Heart right ventricle (tissue), 16 donors: ENCODE measurements at places on chromosomes 13 and 19.
A peak's percentile ranks its signal among the peaks of the same experiment; 100 is the strongest.

DNA sequence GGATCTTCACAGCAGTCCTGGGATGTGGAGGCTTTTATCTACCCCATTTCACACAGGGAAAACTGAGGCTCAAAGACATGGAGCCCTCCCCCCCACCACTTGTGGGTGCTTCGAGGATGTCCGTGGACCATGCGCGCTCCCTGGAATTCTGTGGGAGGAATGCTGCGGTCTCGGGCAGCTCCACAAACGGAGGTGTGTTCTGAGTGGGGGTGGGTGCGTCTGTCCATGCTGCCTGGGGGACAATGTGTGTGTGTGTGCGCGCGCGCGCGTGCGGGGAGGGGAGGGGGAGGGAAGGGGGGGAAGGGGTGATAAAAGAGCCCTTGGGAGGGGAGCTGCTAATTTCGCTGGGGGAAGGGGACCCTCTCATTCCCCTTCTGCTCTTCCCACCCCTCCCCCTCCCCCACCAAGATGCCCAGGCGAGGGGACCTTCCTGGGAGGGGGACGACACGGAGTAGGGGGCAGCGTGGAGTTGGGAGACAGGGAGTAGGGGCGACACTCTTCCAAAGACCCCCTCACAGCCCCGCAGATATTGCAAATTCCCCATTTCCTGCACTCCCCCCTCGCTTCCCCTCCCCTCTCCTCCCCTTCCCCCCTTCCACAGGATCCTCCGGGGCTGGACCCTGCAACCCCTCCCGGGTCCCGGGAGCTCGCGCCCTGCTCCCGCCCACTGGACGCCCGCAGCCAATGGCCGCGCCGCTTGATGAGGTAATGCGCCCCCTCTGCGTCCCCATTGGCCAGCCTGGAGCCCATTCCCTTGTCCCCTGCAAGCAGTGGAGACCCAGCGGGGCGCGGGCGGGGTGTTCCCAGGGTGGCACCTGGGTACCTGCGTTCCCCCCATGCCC is 18.9 kb upstream of the ZNRF4 start:
- DNase-seq = no peak

DNA sequence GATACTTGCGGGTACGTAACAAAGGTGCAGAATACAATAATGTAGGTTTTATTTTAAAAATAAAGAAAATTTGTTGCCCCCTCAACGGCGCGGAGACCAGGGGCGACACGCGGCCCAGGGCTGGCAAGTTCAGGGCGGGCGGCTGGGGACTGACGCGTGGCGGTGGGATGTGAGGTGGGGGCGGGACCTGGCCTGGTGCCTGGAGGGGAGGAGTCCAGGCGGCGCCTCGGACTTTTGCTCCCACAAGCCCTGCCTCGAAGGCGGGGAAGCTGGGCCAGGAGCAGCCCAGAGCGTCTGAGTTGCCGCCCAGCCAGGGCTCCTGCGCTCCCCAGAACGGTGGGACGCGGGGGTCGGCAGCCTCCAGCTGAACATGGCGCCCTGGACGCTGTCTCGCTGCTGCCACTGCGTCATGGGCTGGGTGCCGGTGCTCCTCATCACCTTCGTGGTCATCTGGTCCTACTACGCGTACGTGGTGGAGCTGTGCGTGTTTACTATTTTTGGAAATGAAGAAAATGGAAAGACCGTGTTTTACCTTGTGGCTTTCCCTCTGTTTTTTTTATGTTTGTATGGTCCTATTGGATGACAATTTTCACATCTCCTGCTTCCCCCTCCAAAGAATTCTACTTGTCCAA is 1122.8 kb upstream of the ATXN8OS start:
- DNase-seq = peak; percentile 9

DNA sequence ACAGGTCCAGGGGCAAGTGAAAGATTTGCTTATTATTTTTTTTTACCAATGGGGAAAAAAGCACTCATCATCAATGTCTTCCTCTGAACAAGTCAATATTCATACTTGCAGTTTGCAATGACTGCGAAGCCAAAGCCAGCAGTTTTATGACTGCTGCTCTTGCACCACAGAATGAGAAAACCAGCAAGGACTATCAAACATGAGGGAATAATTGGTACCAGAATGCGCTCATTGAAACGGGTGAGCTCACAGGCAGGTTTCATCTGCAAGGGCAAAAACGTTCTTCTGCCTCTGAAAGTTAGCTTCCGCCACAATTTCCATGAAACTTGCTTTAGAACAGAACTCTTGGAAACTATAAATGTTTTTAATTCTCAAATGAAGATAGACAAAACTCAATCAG is 5.5 kb downstream of the DLEU7 start:
- no peak for DNase-seq

DNA sequence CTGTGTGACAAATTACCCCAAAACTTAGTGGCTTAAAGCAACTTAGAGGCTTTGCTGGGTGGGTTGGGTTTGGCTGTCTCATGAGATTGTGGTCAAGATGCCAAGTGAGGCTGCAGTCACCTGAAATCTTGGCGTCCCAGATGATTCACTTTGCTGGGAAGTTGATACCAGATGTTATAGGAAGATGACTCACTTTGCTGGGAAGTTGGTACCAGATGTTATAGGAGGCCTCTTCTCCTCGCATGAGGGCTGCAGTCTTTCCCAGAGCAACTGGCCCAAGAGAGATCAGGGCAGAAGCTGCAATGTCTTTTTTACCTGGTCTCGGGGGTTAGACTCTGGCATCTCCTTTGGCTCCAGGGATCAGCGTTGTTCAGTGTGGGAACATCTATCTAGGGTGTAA is 16.8 kb downstream of the TEX29 start:
- no peak for DNase-seq

GRCh38 chr19:39306075-39306474 is 9.9 kb downstream of the IFNL1 start:
- DNase-seq = no peak

DNA sequence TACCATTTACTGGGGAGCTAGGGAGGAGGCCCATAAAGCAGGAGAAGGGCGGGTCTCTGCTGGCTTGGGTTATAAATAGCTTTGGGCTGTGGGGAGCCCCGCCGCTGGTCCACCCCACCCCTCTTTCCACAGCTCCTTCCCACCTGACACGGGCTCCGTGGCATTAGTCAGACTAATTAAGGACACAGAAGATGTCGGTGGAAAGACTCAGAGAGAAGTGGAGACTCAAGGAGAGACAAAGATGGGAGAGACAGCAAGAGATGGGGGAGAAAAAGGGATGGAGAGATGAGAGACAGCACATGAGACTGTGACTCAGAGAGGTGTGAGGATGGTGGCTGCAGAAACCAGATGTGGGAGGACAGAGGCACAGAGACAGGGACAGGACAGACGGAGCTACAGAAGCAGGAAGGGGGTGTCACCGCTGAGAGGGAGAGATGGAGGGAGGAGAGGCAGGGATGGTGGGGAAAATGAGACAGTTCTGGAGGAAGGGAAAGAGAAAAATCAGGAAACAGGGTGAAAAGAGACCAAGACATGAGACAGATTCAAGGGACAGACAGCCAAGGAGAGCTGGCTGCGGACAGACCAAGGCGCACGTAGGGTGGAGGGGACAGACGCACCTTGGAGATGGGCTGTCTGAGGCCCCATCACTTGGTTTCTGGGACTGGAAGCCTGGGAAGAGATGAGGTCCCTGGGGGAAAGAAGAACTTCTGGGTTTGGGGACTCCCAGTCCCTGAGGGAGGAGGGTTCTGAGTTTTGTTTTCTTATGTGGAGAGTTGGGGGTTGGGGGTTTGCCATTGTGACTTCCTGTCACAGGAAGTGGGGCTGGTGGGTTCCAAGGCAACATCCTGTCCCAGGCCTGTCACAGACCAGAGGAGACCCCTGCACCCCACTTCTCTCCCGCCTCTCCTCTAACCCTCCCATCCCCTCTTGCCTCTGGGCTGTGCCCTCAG is 4.1 kb downstream of the ARHGEF1 start:
- DNase-seq = no peak

DNA sequence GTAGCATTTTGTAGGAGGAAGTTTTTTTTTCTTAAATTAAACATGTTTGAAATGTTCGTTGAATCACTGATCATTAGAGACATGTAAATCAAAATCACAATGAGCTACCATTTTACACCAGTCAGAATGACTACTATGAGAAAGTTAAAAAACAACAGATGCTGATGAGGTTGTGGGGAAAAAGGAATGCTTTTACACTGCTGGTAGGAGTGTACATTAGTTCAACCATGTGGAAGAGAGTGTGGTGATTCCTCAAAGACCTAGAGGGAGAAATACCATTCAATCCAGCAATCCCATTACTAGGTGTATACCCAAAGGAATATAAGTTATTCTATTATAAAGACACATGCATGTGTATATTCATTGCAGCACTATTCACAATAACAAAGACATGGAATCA is 122.0 kb upstream of the ARGLU1 start:
- DNase-seq = no peak

- no peak for DNase-seq
These were observed 68.4 kb upstream of the ANKRD10 start for GRCh38 chr13:110983241-110983640.

DNA sequence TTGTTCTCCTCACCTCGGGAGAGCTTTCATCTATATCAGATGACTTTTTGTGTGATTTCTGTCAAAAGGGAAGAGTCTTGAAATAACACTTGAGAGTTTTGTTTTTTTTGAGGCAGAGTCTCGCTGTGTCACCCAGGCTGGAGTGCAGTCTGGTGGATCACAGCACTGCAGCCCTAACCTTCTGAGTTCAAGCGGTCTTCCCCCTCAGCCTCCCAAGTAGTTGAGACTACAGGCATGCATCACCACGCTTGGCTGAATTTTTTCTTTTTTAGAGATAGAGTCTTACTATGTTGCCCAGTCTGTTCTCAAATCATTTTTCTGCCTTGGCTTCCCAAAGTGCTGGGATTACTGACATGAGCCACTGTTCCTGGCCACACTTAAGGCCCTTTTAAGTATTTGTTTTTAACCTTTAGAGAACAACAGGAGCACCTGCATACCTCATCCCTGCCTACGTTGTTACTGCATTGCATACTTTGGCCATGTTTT is 11.4 kb downstream of the NDFIP2 start:
- DNase-seq = no peak

GRCh38 chr19:50320051-50320450 is 9.1 kb downstream of the KCNC3 start:
- DNase-seq = no peak

GRCh38 chr19:46133777-46134241 is 9.3 kb upstream of the IGFL3 start:
- DNase-seq = no peak

DNA sequence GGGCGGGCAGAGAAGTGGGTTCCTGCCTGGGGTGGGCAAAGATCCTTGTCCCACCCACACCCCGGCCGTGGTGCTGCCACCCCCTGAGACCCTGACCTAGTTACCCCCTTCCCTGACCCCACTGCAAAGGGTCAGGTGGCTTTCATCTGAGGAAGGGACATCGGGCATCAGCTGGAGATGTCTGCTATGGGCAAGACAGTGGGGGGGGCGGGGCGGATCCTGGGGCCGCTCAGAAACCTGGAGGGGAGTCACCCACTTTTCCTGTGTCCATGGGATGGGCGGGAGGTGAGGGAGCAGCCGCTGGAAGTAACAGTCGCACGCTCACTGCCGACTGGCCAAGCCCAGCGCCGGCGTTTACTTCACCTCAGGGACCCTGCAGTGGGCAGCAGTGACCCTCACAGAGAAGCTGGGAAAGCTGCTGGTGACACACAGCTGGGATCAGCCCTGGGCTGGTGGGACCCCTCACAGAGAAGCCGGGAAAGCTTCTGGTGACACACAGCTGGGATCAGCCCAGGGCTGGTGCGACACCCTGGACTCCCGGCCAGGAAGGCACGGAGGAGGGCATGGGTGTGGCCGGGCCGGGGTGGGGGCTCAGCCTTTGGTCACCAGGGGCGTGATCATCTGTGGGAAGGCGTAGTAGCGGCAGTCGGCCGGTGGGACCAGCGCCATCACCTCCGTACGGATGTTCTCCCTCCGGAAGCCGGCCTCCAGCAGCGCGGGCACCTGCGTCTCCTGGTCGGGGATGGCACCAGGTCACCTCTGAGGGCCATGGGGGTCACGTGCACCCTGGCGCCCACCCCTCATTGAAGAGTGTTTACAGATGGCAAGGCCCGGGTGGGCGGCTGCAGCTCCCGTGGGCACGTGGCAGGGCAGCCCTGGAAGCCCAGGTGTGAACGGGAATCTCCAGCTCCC is 4.3 kb downstream of the GAMT start:
- DNase-seq = no peak

GRCh38 chr19:33405254-33405552 is 31.7 kb downstream of the CEBPG start:
- DNase-seq = no peak

DNA sequence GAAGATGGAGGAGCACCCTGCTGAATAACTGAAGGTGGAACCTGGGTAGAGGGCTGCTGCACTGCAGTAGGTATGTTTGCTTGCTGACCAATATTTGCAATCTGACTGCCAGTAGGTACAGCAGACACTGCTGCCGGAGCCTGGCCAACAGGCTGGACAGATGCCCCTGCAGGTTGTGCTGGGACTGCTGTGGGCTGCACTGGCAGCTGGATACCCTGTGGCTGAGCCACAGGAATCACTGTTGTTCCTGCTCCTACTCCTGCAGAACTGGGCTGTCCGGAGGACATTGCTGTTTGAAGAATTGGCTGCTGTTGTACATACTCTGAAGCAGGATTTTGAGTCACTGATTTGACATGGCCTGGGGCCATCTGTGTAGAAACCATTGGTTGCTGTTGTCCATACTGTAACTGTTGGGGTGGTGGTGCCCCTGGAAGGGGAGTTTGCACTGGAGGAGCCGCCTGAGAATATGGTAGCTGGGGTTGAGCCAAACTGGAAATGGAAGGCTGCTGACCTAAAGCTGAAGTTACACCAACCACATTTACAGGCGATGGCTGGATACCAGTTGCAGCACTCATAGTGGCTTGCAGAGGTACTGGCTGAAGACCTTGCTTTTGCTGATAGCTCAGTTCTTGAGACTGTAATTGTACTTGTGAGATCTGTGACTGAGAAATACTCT is 2.2 kb downstream of the TSC22D1 start:
- DNase-seq = no peak

DNA sequence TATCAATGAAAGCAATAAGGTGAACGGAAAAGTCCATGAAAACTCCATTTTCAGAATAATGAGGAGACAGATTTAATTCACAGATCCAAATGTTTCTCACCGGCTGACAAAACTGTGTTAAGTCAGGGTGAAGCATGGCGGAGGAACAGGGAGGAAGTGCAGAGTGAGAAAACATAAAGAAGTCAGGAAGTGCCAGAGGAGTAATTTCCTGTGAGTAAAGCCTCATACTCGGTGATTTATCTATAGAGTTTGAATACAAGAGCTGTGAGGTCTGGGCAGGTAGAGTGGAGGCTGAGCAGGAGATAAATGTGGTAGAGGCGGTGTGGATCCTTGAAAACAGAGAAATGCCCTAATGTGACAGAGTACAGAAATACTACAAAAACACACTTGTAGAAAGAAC is 11.4 kb downstream of the CARD8 start:
- no peak for DNase-seq

- DNase-seq = no peak
These were observed 20.3 kb upstream of the RFC3 start for GRCh38 chr13:33797622-33798021.

DNA sequence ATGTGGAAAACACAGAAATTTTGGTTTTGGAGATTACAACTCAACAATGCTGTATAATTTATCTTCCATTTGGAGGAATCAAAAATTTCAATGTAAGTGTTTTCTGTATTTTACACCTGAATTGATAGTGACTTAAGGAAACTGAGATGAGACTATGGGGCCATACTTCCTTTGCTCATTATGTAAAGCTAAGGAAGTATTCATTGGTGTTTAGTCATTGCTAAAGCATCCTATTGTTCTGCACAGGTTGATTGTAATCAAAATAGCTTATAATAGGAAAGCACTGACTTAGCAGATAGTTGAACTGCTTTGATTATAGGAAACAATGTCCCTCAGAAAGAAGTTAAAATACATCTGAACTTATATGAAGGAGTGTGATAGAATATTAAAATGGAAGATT is 244.4 kb upstream of the SLITRK5 start:
- DNase-seq = no peak
